Stimulated activated CD4-positive, alpha-beta T cell treated with anti-CD3 and anti-CD28 coated beads, Interleukin-15, amount 100 ng/mL, for 48 hours (primary cell): ENCODE measurements at places on chromosomes 3 and 15.

DNA sequence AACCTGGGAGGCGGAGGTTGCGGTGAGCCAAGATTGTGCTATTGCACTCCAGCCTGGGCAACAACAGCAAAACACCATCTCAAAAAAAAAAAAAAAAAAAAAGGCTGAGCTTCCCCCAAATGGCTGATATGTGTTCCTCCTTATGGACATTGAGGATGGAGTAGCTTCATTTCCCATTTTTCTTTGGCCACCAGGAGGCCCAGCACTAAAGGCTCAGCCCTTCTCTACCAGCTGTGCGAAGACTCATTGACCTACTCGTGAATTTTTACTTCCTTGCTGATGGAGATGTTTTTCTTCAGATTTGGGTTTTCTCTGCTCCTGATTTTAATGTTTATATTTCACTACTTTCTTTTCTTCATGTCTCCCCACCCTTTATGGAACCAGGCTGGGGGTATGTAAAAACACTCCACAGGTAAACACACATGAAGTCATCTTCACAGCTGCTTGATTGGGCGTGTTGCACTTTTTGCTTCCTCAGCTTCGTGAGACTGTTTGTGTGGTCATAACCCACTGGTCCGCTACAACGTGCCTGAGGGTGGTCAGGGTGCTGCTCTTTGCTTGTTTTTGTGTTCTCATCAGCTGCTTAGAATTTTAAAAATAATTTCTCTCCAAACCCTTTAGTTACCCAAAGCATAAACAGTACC lies 13.5 kb downstream of the SEMA4B start:
- DNase-seq: no peak

GRCh38 chr15:88994286-88994685 lies 81.1 kb upstream of the MFGE8 start:
- no peak for DNase-seq

- no peak for DNase-seq
Observed at GRCh38 chr3:128515967-128516366, 23.0 kb upstream of the GATA2 start.

- no peak for DNase-seq
Observed at GRCh38 chr15:57586661-57587424, 4.9 kb upstream of the MYZAP start.

GRCh38 chr3:100045696-100046095 lies 68.6 kb downstream of the FILIP1L start:
- no peak for DNase-seq

- DNase-seq: no peak
Observed at GRCh38 chr15:76032046-76032445, 19.8 kb upstream of the NRG4 start.

DNA sequence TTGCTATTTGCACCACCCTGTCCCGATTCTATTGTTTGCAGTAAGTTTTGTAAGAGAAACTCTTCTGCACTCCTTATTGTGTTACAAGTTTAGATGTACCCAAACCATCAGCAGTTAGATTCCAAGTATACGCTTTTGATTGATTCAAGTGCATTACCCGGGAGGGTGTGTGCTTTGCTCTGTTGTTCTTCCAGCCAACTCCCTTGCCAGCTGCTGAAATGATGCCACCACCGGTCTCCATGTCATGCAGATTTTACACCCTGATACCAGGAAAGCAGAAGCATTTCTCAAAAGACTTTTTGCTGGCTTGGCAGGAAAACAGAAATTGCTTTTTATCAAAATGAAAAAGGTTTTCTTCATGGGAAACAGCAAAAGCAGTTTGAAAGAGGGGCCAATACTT lies 1006.6 kb upstream of the CFAP20DC start:
- DNase-seq: no peak

- DNase-seq: no peak
Observed at GRCh38 chr3:71441217-71441924, 142.2 kb downstream of the FOXP1 start.

DNA sequence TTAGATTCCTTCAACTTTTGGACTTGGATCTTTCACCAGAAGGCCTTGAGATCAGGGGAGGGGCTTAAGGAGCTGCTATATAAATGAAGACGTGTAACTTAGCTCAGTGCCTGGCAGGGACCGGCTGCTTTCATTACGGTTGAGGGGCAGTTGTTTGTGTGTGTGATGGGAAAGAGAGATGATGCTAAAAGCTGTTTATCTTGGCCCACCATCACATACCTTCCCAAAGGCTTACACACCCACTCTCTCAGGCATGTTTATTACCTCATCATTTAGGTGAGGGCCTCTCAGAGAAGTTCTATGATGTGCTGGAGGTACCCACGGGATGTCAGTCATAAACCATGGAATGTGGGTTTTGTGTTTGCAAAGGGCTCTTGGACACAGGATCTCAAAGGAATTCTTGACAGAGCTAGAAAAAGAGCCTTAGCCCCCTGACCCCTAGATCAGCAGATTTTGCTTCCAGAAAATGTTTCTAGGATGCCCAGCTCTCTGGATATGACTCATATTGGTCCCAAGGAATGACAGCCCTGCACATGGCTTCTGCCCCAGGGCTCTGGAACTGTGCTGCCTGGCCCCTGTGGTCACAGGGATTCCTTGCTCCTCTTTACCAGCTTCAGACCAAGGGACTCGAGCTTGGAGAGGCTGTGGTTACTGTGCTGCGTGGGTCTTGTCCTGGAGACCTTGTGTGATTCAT lies 15.9 kb upstream of the SMAD3 start:
- no peak for DNase-seq

DNA sequence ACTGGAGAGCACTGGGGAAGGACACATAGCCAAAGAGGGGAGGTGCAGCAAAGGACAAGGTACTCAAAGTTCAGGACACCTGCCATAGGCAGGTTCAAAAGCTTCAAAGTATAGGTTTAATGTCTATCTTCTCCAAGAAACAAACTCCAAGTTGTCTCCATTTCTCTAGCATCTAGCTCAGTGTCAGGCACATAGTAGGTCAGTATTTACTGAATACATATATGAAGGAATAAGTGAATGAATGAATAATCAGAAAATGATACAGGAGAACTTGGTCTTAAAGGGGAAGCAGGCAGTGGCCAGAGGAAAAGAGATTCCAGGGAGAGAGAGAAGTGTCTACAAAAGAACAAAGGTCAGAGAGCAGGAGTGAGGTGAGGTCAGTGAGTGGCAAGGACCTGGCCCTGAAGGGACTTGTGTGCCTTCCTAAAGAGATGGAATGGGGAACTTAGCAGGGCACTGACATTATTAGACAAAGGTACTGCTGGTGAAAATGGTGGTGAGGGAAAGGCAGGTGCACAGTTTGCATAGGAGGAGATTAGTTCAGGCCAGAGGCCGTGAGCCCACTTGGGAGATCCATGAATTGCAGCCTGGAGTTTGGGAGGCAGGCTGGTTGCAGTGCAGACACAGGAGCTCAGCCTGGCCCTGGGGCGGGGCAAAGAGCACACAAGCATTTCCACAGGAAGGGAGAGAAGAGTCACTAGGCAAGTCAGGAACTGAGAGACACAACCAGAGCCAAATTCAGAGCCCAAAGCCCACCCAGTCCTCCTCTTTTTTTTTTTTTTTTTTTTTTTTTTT lies 21.4 kb downstream of the TBC1D2B start:
- no peak for DNase-seq

DNA sequence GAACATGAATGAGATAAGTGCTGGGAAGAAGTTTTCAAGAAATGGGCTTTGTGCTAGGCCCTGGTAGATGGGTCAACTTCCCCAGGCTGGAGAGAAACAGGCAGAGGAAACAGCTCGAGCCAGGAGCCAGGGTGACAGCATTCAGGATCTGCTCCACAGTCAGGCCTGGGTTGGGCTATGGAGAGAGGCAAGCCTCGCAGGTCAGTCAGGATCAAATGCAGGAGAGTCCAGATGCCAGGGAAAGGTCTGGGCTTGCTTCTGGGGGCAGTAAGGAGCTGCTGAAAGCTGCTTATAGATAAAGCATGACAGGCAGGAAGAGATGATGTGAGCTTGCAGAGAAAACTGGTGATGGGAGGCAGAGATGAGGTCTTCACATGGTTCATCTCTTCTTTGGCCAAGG lies 11.0 kb upstream of the USP3 start:
- DNase-seq: no peak

GRCh38 chr15:65993236-65993635 lies 123.9 kb downstream of the RAB11A start:
- DNase-seq: no peak

DNA sequence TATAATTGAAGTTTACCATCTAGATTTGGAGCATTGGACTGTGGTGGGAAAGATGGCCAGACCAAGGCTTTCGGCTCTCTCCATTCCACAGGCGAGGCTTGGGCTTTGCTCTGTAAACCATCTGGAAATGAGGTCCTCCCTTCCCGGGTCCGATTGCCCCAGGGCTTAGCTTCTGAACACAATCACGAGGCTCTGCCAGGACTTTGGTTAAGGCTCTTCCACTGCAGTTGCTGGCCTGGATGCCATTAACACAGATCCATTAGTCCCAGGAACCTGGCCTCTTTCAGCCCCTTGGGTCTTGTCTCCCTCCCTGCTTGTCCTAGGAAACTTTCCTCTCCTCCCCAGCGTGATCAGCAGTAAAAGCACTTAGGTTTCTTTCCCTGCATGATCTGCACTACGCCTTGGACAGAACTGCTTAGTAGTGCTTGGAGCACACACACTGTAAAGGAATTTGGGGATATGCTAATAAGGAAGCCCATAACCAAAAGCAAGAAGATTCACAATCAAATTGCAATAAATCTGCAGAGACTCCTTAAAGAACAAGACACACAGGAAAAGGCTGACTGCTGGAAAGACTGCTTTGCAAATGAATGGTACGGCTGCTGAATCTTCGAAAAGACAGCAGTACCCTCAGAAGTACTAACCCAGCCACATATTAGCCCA lies 154.3 kb downstream of the ECT2 start:
- no peak for DNase-seq

GRCh38 chr3:143699424-143699823 lies 148.8 kb downstream of the SLC9A9 start:
- DNase-seq: no peak

GRCh38 chr15:95323796-95324195 lies 1006.7 kb upstream of the NR2F2 start:
- no peak for DNase-seq

GRCh38 chr3:78273326-78273725 lies 1233.4 kb downstream of the ROBO2 start:
- DNase-seq: no peak

DNA sequence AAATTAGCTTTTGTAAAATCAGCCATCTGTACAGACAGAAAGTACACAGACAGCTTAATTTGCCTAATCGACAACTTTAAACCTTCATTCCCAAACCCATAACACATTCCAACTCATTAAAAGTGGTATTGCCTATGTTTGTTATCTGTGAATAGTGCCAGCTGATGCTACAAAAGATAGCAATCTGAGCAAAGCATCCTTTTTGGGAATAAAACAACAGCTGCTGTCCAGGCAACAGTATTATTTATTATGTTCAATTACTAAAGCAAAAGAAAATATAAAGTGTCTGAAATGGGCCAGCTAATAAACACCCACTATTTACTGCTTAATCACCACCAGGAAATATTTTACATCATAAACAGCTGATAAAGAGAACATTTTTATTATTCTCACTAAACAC lies 134.8 kb upstream of the ABI3BP start:
- no peak for DNase-seq

- DNase-seq: no peak
Observed at GRCh38 chr15:100595964-100596363, 6.0 kb downstream of the LINS1 start.

DNA sequence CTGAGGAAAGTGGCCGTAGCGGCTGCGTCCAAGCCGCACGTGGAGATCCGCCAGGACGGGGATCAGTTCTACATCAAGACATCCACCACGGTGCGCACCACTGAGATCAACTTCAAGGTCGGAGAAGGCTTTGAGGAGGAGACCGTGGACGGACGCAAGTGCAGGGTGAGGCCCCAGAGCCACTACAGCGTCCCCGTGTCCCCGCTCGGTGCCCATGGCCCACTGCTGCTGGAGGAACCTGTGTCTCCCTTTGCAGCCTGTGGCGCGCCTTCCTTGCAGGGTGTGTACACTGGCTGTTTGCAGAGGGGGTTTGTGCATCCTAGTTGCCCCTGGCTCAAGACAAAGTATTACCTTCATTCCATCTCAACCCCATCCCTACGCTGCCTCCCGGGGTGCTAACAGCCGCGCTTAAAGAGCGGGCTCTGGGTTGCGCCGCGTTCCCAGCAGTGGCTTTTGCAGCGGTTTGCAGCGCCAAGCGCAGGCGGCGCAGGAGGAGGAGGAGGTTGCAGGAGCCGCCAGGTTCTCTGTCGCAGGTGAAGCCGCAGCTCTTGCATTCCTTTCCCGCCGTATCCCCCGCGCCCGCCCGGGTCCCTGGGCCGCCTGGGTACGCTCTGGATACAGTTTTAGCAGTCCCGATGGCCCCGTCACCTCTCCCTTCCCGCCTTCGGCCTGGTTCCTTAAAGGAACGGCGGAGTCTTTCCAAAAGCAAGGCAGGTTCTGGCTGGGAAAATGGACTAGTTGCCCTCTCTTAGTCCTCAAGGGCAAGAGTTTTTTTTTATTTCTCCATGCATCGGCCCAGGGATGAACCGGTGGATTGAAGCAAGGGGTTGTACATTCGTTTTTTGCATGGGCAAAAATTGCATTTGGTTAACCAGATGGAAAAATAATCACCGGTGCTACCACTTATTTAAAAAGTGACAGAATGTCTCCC lies 1.2 kb downstream of the CRABP1 start:
- DNase-seq: no peak

DNA sequence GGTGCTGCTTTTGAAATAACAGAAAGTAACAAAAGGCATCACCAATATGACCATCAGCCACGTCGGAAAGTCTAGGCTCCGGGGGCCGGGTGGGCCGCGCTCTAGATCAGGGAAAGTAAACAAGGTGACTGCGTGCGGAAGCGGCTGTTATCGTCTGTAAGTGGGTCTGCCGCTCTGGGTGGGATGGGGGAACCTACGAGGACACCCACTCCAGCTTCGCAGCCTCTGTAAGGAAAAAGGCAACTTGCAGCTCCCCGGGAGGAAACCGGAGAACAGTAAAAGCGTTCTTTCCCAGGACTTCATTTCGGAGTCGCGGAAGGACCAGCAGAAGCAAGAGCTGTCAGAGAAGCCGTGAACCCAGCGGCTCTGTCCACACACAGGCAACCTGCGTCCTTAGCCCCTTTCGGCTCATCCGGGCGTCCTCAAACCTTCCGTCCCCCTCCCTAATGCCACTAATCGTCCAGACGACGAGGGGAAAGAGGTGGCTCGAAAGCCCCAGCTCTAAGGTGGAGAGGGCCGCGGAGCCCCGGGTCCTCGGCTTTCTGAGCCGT lies 461 bp downstream of the XRN1 start:
- DNase-seq: peak; percentile 20

- no peak for DNase-seq
Observed at GRCh38 chr3:14235003-14235911, 56.6 kb downstream of the LSM3 start.
